Karpas-422 (cell line): ENCODE measurements at places on chromosomes 12 and 14. TPM values are rescaled to one million over a fixed set of nuclear protein-coding genes. Genes with fewer than 3 reads are reported as not detected.

DNA sequence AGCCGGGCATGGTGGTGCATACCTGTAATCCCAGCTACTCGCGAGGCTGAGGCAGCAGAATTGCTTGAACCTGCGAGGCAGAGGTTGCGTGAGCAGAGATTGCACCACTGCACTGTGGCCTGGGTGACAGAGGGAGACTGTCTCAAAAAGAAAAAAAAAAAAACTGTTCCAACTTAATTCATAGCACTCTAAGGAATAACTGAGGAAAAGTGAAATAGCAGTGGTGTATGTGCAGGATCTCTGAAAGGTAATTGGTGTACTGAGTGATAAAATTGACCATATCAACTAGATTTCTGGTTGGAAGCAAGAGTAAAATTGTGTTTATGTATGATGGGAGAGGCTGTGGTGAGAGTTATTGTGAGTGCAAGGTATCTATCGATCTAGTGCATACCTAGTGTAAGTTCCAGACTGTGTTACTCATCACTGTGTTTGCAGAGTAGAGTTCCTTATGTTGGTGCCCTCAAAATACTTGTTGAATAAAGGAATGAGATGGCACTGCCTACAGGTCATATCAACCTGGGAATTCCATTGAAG is 6.3 kb downstream of the CAND1 start:
- H3K4me3 ChIP-seq: no peak overlapping the region
- peaks cover 35% of the 10 kb centered on the region for H3K4me1 ChIP-seq
- no peak overlapping the region for H3K27ac ChIP-seq
- H3K36me3 ChIP-seq: peaks cover 40% of the 10 kb centered on the region

Gene OAS2
- 3.0 and 6.3 TPM in 2 replicates for total RNA-seq

Gene IQSEC3
- total RNA-seq: not detected in 2 replicates

DNA sequence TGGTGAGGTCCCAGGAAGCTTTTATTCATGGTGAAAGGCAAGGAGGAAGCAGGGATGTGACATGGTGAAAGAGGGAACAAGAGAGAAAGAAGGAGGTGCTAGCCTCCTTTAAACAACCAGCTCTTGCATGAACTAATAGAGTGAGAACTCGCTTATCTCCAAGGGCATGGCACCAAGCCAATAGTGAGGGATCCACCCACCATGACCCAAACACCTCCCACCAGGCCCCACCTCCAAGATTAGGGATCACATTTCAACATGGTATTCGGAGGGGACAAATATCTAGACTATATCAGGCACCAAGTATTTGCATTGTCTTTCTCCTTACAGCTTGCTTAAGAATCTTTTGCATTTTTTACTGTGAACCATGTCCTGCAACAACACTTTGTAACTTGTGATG is 91.9 kb upstream of the DHRS4 start:
- peak; percentile 88 for DNase-seq
- peaks cover 29% of the 10 kb centered on the region for H3K4me1 ChIP-seq
- H3K4me3 ChIP-seq: peak overlapping the region; percentile 28
- no peaks in the 10 kb centered on the region for H3K27me3 ChIP-seq
- no peak overlapping the region for H3K27ac ChIP-seq

- no peak for DNase-seq
- no peak overlapping the region for H3K4me3 ChIP-seq
- H3K27ac ChIP-seq: no peak overlapping the region
- H3K4me1 ChIP-seq: no peaks in the 10 kb centered on the region
- no peaks in the 10 kb centered on the region; the same call in 1 of the 2 replicates for H3K27me3 ChIP-seq
- no peaks in the 10 kb centered on the region for H3K36me3 ChIP-seq
Measured at GRCh38 chr12:103505371-103506236, 9.8 kb upstream of the C12orf42 start.

Gene TEP1
- 23.0 and 23.1 TPM in 2 replicates for total RNA-seq
